Activated naive CD4-positive, alpha-beta T cell (primary cell): ENCODE measurements at places on chromosomes 2 and 18.

DNA sequence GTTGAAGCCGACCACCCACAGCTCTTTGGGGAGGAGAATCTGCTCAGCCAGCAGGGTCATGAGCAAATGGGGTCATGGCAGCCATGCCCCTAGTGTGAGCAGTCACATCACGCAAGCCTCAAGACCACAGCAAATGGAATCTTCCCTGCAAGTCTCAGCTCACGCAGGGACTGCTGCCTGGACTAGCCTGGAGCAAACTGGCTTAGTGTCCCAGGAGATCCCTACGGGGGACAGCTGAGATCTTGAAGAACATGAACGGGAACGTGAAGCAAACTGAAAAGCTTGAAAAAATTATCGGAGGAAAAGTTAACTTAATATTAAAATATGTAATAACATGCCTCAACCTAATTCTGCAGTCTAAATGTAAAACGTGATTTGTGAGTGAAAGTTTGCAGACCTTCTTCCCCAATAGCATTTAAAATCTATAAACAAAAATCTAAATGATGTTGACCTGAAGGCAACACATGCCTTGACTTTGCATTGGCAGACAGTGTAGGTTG, 118.4 kb downstream of the FAM124B start:
- no peak for DNase-seq

GRCh38 chr2:162885281-162886070, 46.9 kb upstream of the KCNH7 start:
- no peak for DNase-seq

DNA sequence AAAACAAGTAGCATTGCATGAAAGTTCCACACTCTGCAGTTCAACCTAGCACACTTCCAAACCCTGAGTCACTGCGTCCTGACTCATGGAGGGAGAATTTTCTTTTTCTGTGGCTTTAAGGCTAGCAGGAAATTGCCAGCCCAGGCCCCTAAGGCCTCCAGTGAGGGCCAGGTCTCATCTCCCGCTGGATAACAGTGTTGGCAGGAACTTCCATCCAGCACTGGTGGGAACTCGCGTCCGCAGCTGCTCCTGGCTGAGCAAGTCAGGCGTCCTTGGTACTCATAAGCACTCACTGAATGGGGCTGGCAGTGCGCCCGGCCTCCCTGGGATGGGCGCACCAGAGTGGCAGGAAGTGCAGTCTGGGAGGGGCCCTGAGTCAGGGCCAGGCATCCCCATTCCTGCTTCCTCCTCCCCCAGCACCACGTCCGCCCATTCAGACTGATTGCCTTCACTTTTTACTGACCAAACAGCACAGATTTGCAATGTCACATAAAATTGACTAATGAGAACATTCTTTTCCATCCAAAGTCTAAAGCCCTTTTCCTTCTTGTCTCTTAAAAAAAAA, 14.3 kb downstream of the MALL start:
- DNase-seq: no peak

GRCh38 chr2:46878886-46879285, 36.7 kb downstream of the MCFD2 start:
- DNase-seq: no peak

DNA sequence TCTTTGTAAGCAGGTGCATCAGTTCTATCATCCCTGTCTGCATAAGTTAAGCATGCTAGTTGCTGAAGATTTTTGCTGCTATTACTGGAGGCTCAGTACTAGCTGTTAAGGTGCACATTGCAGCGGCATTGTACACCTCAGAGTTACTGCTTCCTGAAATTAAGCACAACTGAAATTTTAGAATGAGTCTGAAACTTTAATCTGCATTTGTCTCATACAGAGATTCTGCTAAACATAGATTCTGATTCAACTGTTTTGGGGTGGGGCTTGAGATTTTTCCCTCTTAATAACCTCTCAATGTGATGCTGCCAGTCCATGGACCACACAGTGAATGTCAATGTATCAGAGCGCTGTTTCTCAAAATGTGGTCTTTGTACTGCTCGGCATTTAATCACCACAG, 585.7 kb upstream of the GCFC2 start:
- no peak for DNase-seq

DNA sequence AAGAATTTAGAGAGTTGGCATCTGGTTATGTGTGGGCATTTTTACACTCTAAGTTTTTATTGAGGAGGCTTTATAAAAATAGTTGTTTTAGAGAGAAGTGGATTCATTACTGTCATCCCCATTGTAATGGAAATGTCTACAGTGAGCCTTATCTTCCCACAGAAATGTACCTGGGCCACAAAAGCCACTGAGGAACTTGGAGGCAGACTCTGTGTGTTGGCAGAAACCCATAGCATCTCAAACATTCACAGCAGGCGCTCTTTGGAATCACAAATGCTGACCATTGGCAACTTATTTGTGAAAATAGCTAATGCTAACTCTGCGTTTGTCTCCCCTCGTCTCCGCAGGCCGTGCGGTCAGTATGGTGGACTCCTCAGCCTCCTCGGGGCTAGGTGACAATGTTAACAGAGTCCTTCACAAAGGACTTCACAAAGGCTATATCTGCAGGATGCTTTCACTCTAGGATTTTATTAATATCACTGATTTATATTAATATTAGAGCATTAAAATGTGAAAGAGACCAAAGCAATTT, 689.1 kb upstream of the POU3F3 start:
- DNase-seq: no peak

DNA sequence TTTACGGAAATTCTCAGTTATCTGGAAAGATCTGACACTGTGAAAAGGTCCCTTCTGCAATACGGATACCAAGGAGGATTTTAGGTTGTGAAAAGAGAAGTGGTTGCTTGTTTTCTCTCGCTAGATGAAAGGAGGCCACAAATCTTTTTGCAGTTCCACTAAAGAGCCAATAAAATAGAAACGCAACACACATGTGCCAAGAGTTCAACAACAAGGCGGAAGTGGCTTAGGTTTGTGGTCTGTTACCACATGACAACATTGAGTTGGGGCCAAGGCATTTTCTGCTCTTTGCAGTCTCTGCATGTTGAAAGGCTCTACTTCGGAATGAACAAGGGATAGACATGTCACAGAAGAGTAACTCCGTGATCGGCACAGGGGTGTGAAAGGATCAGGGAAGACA, 115.7 kb upstream of the OSR1 start:
- no peak for DNase-seq

- DNase-seq: no peak
These were observed at the start of gene RNF152 for GRCh38 chr18:61892683-61893308. TSS of gene RNF152 (minus strand) at chr18:61893007. CDS start at chr18:61816463, 76,544 bp downstream.

- no peak for DNase-seq
These were observed 213.7 kb downstream of the SEPTIN10 start for GRCh38 chr2:109400102-109400501.

DNA sequence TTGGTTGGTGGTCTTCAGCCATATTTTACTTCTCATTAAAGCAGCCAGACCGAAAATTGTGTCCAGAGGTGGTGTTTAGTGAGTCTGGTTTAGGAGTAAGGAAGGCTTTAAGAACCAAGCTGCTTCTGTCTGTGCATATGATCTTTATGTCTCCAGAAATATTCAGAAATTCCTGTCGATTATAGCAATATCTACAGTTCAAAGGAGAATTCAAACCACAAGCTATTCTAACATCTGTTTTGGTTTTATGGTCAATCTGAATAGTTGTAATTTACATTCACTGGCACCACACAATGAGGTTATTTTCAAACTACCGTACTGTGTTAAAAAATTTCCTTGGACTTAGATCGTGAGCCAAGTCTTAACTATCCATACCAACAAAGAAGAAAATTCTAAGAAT, 11.3 kb downstream of the UPP2 start:
- DNase-seq: no peak

- no peak for DNase-seq
These were observed 25.1 kb downstream of the DNPEP start for GRCh38 chr2:219362524-219363164.

DNA sequence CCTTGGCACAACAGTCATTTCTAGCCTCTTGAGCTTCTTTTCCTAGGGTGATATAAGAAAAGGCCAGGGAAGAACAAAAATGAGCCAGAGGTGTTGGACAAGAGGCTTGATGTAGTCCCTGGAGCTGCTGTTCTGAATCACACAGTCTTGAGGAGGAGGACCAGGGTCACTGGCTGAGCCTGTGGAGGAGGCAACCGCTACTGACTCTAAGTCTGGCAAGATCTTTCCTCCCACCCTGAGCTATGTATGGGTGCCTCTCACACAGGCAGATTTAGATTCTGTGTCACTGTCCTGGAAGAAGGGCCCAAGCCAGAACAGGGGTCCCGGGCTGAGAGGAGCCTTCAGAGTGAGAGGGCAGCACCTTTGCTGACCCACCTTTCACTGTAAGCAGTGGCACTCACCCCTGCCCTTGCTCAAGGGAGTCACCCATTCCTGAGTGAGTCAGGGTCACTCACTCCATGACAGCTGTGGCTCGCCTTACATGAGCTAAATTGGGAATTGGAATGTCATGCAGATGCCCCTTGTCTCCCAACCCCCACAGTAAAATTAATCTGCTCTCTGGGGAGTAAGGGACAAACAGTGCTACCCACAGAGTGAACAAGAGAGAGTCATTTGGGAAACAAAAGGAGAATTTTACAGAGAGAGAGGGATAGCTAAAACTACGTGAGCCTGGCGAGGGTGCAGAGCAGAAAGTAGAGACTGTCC, at the start of gene TRIM54:
Gene TRIM54, plus strand, starts transcription at position 575 of the 705 bp plus-strand sequence. CDS start 303 bp downstream, outside the sequence.
- no peak for DNase-seq

DNA sequence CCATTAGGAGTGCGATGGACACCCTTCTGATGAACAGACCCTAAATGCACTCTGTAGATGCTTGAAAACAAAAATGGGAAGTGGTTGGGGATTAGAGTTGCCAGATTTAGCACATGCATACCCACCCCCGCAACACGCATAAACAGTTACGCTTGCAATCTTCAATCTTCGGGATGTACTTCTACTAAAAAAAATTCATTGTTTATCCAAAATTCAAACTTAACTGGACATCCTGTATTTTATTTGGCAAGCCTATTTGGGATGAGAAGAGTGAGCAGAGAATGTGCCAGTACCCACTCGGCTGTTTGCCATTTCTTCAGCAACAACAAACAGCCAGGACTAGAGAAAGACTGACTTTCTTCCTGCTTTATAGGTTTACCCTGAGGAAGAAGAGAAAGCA, 18.4 kb downstream of the KIAA2012 start:
- no peak for DNase-seq

DNA sequence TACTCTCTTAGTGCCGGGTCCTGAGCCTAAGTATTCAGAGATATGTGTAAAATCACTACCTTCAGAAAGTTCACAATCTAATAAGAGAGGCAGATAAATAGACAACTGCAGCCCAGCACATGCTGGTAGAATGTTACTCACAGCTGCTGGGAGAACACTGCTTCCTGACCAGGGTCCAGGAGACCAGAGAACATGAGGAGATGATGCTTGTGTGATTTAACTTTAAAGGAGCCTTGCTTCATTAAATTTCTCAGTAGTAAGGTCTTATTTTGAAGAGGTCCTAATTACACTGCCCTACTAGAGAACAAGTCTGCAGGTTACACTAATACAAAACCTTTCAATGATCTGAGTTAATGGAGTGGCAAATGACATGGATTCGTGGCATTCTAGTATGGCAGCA, 209.9 kb upstream of the TRIB2 start:
- no peak for DNase-seq

GRCh38 chr18:22936515-22936914, 3.4 kb downstream of the RBBP8 start:
- no peak for DNase-seq

DNA sequence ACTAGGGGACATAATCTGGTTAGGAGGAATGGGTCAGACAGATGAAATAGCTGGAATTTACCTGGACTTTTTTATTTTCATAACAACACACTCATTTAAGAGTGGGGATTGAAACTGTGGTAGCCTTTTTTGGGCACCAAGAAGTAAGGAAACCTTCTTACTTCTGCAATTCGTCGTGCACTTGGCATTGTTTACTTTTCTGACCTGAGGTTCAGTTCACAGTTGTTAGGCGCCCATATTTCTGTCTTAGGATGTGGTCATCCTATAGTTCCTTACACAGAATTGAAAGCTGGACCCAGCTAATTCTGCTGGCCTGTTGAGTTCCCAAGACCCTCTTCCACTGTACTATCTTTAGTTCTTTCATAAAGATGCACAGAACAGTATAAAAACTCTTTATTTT, 72.9 kb downstream of the TMX3 start:
- DNase-seq: no peak

- no peak for DNase-seq
These were observed 12.3 kb downstream of the YIPF4 start for GRCh38 chr2:32290000-32290339.

- DNase-seq: no peak
These were observed 45.7 kb upstream of the STK17B start for GRCh38 chr2:196217116-196217515.

GRCh38 chr2:105852066-105852465, 107.4 kb downstream of the NCK2 start:
- no peak for DNase-seq

DNA sequence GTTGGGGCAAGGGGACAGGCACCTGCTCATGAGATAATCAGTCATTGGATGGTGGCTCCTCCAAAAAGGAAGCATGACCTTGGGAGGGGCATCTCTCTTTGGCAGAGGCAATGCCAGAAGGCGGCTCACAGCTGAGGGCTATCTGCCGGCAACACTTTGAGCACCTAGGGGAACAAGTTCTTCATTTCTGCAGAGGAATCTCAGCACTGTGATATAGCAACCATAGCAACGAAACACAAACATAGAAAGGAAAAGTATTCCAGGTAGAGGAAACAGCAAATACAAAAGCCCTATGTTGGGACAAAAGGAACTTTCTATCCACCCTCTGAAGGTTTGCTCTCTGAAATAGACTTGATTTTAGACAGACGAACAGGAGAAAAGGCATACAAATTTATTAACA, 89.1 kb upstream of the NEDD4L start:
- no peak for DNase-seq

DNA sequence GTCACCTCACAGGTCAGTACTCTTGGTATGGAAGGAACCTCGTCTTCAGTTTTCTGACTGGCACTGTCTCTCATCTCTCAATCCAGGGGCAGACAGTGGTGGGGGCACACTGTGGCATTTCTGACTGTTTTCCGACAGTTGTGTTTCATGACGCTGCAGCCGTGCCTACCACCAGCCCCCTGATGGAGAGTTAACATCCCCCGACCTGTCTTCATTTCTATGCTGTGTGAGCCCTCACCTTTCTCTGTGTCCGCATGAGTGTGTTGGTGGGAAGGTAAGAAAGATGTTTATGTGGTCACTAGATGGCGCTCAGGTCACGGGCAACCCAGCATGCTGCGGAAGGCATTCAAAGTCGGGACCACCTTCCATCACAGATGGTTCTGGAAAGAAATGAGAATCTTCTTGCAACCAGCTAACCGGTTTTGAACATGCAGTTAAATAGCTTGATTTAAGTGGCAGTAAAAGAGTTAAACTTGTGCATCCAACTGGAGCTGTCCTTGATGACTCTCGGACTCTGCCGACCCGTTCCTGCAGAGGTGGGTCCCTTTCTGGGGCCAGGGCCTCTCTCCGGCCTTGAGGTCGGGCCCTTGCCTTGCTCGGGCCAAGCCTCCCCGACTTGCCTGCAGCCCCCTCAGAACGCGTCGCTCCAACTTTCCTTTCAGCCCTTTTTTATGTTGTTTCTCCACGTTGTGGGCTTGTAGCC, 92.4 kb downstream of the DYSF start:
- DNase-seq: no peak

DNA sequence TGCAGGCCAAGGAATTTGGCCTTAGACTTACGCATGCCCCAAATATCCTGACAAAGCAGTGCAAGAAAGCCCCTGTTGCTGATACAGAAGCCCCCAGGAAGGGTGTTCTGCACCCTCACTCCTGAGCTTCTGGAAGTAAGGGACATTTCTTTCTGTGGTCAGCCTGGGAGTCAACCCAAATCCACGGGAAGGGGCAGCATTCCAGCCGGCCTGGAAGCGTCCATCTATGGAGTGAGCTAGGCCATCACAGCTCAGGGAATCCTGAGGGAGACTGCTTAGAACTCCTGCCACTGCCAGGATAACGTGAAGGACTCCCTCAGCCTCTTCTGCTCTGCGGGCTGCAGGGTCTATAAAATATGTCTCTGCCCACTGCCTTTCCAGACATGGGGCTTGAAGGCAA, 173.9 kb downstream of the ANAPC1 start:
- DNase-seq: no peak
